ENCODE measurements at places on chromosomes 5 and 9.

DNA sequence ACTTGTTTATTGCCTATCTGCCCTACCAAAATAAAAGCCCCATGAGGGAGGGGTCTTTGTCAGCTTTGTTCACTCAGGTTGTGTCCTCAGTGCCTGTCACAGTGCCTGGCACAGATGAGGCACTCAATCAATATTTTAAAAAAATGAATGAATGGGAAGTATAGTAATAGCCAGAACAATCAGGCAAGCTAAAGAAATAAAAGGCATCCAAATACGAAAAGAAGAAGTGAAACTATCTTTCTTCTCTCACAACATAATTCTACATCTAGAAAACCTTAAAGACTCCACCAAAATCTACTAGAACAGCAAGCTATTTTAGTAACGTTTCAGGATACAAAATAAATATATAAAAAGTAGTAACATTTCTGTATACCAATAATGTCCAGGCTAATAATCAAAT lies 37.8 kb upstream of the C5orf63 start:
- DNase-seq = no peak

- DNase-seq = no peak
Observed at GRCh38 chr5:136076881-136077445, 48.2 kb downstream of the TGFBI start.

- no peak for DNase-seq
Observed at GRCh38 chr5:135393229-135393628, 5.8 kb downstream of the MACROH2A1 start.

DNA sequence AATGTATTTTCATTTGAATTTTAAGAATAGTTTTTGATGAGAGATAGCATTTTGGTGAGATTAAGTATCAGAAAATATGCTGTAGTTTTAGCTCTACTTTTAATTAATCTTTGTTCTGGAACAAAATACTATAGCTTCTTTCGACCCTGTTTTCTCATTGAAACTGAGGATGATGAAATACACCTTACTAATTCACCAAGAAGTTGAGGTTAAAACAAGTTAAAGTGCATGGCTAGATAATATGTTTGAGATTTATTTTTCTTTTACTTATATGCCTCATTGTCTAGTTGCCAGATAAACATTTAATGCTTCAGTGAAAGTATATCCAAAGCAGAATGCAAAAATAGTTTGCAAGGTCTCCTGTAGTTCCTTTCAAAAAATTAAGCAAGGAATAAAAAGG lies 140.1 kb upstream of the KCNN2 start:
- no peak for DNase-seq

GRCh38 chr9:136890661-136891060 lies 4.3 kb downstream of the TRAF2 start:
- no peak for DNase-seq

DNA sequence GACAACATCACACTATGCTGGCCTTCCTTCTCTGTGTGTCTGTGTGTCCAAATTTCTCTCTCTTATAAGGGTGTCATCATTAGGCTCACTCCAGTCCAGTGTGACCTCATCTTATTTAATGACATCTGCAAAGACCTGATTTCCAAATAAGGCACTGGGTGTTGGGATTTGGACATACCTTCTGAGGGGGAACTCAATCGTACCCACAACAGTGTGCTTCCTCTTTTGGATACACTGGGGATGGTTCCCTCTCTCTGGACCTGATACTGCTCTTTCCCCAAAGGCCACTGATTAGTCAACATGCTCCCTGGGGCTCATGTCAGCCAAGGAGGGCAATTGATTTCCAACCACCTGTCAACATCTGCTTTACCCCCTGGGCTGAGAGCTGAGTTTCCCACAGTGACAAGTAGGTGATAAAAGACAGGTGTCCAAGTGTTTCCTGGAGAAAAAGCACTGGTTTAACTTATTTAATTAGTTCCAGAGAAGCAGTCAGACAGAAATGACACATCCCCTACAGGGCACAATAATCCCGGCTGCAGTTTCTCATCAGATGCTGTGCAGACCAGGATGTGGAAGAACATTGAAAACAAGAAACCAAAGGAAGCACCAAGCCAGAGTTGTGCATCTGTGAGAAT lies 17.8 kb upstream of the CEP72 start:
- no peak for DNase-seq

GRCh38 chr9:93216073-93216365 lies 32.1 kb downstream of the WNK2 start:
- DNase-seq = no peak

DNA sequence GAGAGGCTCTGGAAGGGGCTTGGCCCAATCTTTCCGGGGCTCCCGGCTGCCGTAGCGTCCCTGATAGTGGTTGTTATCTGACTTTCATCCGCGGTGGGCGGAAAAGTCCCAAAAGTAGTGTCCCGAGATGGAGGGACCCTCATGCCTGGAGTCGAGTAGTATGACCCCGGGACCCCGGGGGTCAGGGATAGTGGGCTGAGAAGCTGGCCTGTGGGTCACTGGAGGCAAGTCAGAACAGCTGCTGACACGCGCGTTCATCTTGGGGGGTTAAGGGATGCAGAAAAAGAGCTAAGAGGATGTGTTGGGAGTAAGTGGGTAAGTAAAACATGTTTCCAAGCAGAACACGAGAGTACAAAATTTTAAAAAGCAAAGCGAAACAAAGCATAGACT lies 123.4 kb downstream of the TMEM161B start:
- DNase-seq = no peak

DNA sequence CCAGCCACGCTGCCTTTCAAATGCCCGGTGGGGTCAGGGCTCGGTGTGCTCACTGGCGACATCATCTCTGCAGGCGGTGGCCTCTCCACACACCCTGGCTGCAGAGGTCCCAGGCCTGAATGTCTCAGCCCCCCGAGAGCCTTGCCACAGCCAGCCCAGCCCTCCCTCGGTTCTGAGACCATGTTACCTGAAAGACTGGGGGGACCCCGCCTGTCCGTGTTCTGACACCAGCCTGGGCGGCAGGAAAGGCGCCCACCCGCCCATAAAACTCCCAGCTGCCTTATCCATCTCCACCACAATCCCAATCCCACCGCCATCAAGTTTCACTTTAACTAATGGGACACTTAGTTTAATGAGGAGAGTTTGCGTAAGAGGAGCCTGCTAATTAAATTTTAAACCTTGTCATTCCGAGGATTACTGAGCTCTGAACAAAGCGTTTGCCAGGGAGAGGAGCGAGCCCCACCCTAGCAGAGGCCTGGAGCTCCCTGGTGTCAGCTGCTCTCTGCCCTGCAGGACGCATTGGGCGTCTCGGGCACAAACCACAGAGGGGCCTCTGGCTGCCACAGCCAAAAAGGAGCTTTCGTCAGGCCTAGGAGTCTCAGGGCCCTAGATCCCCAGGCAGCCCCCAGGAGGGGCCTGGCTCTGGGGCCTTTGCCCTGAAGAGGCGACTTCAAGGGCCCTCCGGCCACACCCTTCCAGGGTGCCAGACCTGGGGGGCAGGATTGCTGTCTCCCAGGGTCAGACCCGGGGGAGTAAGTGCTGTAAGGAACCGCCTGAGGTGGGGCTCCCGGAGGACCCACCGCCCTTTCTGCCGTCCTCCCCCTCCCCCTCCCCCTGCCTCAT lies 15.3 kb downstream of the LHX3 start:
- DNase-seq = no peak

DNA sequence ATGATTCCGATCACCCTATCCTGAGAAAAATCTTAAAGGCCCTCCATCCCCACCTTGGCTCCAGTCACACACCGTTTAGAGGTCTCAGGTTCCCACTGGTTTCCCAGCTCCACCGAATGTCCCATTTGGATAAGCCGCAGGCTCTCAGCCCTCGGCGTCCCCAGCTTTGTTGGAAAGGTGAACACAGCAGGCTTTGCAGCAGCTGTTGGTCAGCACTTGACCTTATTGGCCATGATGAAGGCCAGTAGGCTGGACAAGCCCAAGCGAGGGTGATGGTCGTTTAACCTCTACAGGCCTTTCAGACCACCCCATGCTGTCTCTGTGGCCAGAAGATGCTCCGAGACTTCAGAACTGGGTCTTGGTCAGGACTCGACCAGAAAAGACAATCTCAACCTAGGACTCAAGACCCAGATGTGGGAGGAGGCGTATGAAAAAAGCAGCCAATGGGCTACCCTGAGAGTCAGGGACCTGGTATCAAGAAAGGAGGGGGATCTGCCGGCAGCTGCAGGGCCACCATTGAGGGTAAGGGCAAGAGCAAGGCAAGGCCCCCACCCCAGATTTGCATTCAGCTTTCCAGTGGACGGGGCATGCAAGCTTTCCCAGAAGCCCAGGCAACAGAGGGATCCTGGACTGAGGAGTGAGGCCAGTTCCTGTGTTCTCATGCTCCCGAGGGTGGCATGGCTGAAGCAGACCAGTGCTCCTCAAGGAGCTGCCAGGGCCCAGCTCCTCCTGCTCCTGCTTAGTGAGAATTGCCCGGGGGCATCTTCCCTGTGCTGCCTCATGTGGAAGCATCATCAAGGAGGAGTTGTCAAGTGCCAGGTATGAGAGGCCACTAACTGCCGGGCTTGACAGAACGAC lies 13.4 kb downstream of the UBE2QL1 start:
- DNase-seq = no peak

GRCh38 chr5:157469687-157470086 lies 9.7 kb downstream of the NIPAL4 start:
- no peak for DNase-seq

- no peak for DNase-seq
Observed at GRCh38 chr5:59538750-59539121, 354.8 kb downstream of the PDE4D start.

DNA sequence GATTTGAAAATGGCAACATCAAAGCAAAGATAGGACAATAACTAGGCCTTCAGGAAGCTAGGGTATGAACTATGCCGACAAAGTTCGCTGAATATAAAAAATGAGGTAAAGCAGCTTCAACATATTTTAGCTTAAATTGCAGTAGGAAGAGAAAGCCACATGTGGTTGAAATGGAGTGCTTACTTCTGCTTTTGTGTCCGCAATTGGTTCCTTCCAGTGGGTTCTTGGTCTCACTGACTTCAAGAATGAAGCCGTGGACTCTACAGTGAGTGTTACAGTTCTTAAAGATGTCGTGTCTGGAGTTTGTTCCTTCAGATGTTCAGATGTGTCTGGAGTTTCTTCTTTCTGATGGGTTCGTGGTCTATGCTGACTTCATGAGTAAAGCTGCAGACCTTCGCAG lies 95.2 kb downstream of the APTX start:
- DNase-seq = no peak

GRCh38 chr5:79205965-79206364 lies 30.0 kb upstream of the JMY start:
- no peak for DNase-seq

DNA sequence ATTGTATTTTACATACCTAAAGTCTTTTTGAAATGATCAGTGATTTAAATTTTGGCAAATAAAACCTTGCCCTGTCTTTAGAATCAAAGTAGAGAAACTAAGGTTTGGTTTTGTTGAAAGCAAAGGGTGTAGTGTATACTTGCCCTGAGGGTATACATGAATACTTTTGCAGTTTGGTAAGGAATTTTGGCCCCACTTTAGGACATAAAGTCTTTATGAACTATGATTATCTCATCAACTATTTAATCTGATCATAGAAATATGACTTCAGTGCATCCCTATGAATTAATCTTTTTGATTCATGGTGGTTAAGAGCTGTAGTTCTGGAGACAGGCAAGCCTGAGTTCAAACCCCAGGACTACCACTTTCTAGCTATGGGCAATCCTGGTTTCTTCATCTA lies 17.7 kb downstream of the RAD1 start:
- DNase-seq = no peak

GRCh38 chr9:297104-297972 lies 82.7 kb downstream of the DOCK8 start:
- no peak for DNase-seq

Data from HepG2 (cell line).